ENCODE measurements at places on chromosomes 2 and 18. TPM values are rescaled to one million over a fixed set of nuclear protein-coding genes. Genes with fewer than 3 reads are reported as not detected.

The MARCHF7 gene
- 77.0 TPM for total RNA-seq

The SERPINB12 gene
- not detected for total RNA-seq

The AGXT gene
- not detected for total RNA-seq

The FOXI3 gene
- total RNA-seq, result not detected

The LTBP1 gene
- total RNA-seq, result 376 TPM

The DCDC2C gene
- total RNA-seq, result not detected

The PSMG2 gene
- 97.2 TPM for total RNA-seq

The BOK gene
- total RNA-seq, result 45.3 TPM

The TOGARAM2 gene
- 0.53 TPM for total RNA-seq

The PLGLB1 gene
- total RNA-seq, result not detected

The TTC27 gene
- total RNA-seq, result 25.0 TPM

The TLX2 gene
- not detected for total RNA-seq

Measured in myometrial cell (primary cell).